Suprapubic skin (tissue), 4 donors: ENCODE measurements at places on chromosomes 6 and 20.
A peak's percentile ranks its signal among the peaks of the same experiment; 100 is the strongest.

DNA sequence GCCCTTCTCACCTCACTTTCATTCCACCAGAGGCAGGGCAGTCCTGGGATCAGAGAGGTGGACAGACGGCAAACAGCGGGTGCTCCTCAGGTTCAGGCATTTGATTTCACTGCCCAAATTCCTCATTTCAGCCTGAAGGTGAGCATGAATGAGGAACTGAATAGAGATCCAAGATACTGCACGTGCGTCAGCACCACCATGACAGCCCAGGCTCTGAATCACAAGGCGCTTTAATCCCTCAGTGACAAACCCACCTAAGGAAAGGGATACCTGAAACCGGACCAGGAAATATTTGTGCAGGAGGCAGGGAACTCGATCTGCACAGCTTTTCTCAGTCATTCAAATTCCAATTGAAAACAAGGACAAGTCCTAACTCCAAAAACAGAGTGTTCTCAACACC, 174.8 kb upstream of the HEY2 start:
- H3K4me1 ChIP-seq, result no peaks in the 10 kb centered on the region
- no peaks in the 10 kb centered on the region for H3K36me3 ChIP-seq
- no peak for DNase-seq
- no peaks in the 10 kb centered on the region for H3K27me3 ChIP-seq

DNA sequence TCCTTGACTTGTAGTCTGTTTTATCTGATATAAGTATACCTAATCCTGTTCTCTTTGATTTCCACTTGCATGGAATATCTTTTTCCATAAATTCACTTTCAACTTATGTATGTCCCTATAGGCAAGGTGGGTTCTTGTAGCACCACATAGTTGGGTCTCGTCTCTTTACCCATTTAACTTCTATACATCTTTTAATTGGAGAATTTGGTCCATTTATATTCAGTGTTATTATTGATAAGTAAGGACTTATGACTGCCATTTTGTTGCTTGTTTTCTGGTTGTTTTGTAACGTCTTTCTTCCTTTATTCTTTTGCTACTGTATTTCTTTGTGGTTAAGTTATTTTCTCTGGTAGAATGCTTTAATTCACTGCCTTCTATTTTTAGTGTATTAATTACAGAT, 14.5 kb upstream of the ZNF311 start:
- no peak overlapping the region for H3K4me3 ChIP-seq
- no peak overlapping the region for H3K27ac ChIP-seq
- peaks cover 33% of the 10 kb centered on the region for H3K27me3 ChIP-seq

DNA sequence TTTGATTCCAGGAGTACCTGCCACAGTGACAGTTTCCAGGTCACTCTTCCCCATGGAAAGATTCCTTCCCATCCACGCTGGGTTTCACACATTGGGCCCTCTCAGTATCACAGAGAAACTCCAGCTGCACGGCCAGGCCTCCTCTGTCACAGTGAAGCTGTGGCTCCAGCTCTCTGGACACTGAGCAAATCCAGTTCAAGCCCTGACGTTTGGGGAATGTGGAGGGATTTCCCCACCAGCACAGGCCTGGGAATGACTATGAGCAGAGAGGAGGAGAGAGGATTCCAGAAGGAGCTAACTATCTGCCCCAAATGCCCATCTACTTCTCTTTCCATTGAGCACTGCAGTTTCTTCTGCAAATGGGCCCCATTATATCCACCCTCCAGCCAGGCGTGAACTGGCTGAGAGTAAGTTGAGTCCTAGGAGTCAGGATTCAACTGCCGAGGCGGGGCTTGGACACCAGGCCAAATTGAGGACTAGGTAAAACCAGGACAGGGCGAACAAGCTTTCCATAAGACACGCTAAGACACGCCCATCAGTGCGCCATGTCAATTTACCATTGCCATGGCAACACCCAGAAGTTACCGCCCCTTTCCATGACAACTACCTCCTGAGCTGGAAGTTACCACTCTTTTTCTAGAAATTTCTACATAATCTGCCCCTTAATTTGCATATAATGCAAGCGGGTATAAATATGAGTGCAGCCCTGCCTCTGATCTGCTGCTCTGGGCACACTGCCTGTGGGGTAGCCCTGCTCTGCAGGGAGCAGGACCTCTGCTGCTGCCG, 9.2 kb upstream of the BNIP5 start:
- no peaks in the 10 kb centered on the region for H3K36me3 ChIP-seq
- no peak overlapping the region for H3K27ac ChIP-seq
- H3K4me1 ChIP-seq, result peaks cover 4% of the 10 kb centered on the region

DNA sequence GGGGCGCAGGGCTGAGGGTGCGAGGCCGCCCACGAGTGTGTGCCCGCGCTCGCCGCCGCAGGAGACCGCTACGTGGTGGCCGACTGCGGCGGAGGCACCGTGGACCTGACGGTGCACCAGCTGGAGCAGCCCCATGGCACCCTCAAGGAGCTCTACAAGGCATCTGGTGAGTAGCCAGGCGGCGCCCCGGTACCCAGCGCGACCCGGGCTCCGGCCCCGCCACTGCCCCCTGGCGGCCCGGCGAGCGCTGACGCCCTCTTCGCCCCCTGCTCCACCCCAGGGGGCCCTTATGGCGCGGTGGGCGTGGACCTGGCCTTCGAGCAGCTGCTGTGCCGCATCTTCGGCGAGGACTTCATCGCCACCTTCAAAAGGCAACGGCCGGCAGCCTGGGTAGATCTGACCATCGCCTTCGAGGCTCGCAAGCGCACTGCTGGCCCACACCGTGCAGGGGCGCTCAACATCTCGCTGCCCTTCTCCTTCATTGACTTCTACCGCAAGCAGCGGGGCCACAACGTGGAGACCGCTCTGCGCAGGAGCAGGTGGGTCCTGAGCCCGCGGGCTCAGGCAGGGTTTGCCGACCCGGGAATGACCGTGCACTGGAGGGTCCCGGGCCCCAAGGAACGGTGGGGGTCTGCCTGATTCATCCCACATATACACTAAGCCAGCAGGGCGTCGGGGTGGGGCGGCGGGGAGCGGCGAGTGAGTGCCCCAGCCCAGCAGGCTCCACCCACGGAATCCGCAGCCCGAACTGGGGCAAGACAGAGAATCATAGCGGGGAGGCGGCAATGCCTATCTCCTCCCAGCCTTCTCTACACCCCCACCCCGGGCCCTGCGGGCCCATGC, 17.4 kb downstream of the HSPA12B start:
- peaks cover 24% of the 10 kb centered on the region for H3K36me3 ChIP-seq
- no peak overlapping the region for H3K4me3 ChIP-seq
- peaks cover 3% of the 10 kb centered on the region for H3K27me3 ChIP-seq
- no peak for DNase-seq
- peaks cover 31% of the 10 kb centered on the region for H3K4me1 ChIP-seq
- H3K27ac ChIP-seq, result no peak overlapping the region

DNA sequence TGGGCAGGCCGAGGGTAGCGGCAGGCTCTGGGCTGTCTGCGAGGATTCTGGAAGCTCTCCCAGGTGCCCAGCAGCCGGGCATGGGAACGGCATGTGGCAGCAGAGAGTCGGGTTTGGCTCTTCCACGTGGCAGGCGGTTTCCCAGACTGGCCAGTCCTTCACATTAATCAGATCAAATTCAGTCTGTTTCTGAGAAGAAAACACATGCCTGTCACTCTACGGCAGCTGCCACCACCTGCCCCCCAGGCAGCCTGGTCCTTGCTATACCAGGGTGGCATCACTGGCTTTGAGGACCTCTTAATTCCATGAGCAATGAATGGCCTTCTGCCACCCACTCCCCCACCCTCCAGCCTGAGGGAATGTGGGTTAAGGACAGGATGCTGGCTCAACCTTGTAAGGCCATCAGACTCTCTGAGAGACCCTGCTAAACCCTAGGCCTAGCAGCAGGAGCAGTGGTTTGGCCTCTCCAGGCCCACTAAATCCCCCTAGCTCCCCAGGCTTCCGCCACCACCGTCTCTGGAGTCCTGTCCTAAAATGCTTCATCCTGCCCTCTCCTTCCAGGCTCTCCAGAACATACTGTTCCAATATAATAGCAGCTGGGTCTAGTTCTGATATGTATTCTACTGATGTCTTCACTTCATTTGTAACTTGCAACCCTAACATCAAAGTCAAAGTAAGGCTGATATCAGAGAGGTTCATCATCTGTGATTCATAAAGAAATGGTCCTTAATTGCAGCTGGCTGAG, 47.8 kb downstream of the PLCG1 start:
- H3K27ac ChIP-seq, result no peak overlapping the region
- H3K4me3 ChIP-seq, result no peak overlapping the region

GRCh38 chr20:62485062-62485700, 9.4 kb upstream of the GATA5 start:
- H3K27ac ChIP-seq, result no peak overlapping the region
- H3K27me3 ChIP-seq, result peaks cover 89% of the 10 kb centered on the region
- H3K36me3 ChIP-seq, result no peaks in the 10 kb centered on the region
- H3K4me3 ChIP-seq, result no peak overlapping the region
- no peak for DNase-seq

GRCh38 chr20:62927128-62927705, 912 bp upstream of the DIDO1 start:
- H3K4me3 ChIP-seq, result peak overlapping the region; percentile 82
- peaks cover 66% of the 10 kb centered on the region for H3K4me1 ChIP-seq
- H3K27me3 ChIP-seq, result no peaks in the 10 kb centered on the region
- H3K27ac ChIP-seq, result peak overlapping the region; percentile 98
- DNase-seq, result no peak
- no peaks in the 10 kb centered on the region for H3K36me3 ChIP-seq

GRCh38 chr6:52877168-52877567, 32.3 kb downstream of the GSTA3 start:
- peaks cover 6% of the 10 kb centered on the region for H3K4me1 ChIP-seq
- H3K4me3 ChIP-seq, result no peak overlapping the region
- H3K36me3 ChIP-seq, result no peaks in the 10 kb centered on the region
- no peaks in the 10 kb centered on the region for H3K27me3 ChIP-seq

GRCh38 chr6:43774776-43775534, 4.9 kb downstream of the VEGFA start:
- peaks cover 29% of the 10 kb centered on the region for H3K36me3 ChIP-seq
- peak overlapping the region; percentile 36 for H3K27ac ChIP-seq
- H3K4me3 ChIP-seq, result peak overlapping the region; percentile 95

DNA sequence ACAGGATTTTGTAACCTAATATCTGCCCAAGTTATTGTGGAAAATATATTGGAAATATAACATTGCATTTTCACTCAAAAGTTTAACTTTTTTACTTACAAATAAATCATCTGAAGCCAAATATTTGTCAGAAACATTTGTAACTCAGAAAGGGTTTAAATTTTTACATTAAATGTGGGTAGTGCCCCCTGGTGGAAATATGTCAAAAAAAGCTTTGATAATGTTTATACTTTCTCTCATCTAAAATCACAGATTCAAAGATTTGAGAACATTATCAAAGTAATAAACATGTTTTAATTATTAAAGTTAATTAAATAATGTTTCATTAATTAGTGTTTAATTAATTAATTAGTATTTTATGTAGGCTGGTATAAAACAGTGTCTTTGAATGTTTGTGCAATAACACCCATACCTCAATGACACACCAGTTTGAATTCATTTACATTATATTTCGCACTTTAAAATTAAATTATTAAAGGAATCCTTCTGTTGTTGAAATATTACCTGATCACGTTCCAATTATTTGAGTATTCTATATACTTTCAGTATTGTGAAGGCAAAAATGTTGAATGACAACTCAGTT, 320.1 kb upstream of the FKBP1C start:
- no peak for DNase-seq
- H3K27ac ChIP-seq, result no peak overlapping the region
- H3K4me3 ChIP-seq, result no peak overlapping the region
- H3K27me3 ChIP-seq, result no peaks in the 10 kb centered on the region
- no peaks in the 10 kb centered on the region for H3K4me1 ChIP-seq

- no peaks in the 10 kb centered on the region for H3K4me1 ChIP-seq
- no peaks in the 10 kb centered on the region for H3K27me3 ChIP-seq
- no peak for DNase-seq
Measured at GRCh38 chr6:123418071-123418470, 218.7 kb downstream of the TRDN start.

DNA sequence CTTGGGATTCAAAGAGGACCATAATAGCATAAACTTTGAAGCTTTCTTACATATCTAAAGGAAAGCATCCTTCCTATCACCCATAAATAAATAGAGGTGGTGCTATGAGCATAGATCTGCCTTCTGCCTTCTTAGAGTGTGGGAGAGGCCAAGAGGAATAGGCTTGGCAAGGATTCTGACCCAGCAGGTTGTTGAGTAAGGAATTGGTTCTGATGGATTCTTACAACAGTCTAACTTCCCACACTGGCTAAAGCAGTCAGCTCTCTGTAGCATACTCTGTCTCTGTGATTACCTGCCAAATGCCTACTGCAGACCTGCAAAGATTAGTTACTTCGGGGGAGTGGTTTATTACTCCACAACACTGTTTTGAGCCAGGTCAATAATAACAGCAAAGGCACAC, 198.0 kb upstream of the RAB32 start:
- no peak overlapping the region for H3K27ac ChIP-seq
- no peak overlapping the region for H3K4me3 ChIP-seq
- no peak for DNase-seq
- no peaks in the 10 kb centered on the region for H3K27me3 ChIP-seq
- no peaks in the 10 kb centered on the region for H3K36me3 ChIP-seq

DNA sequence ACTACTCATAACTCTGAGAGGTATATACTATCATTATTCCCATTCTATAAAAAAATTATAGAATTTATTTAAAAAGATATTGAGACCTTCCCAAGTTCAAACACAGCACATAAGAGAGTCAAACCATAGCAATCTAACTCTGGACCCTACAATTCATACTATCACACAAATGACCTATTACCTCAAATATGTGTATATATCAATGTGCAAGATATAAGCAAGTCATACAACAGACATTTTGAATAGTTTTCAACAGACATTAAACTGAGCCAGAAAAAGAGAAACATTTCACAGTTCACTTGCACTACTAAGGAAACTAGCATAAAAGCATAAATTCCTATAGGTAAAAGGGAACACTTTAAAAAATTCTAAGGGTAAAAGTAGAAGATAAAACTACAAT, 11.7 kb downstream of the PHIP start:
- no peak overlapping the region for H3K27ac ChIP-seq
- H3K36me3 ChIP-seq, result no peaks in the 10 kb centered on the region

DNA sequence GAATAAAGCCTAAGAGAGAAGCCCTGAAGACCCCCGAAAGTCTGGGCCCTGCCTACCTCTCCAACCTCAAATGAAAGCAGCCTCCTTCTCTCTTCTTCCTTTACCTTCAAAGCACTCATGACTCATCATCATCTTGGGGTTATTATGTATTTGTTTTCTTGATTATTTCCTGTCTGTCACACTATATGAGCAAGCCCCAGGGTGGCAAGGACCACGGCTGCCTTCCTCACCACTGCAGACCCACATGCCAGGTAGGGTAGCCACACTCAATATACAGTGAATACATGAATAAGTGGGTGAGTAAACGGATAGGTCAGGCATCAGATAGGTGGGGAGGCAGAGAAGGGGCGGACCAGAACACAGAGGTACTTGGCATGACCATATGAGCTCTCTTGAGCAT, 8.8 kb downstream of the WFDC3 start:
- H3K4me1 ChIP-seq, result peaks cover 66% of the 10 kb centered on the region
- DNase-seq, result no peak
- H3K27ac ChIP-seq, result peak overlapping the region; percentile 81
- H3K36me3 ChIP-seq, result no peaks in the 10 kb centered on the region
- no peak overlapping the region for H3K4me3 ChIP-seq

GRCh38 chr6:166423781-166424180, 41.0 kb upstream of the MPC1 start:
- no peak overlapping the region for H3K27ac ChIP-seq
- no peaks in the 10 kb centered on the region for H3K27me3 ChIP-seq
- no peak for DNase-seq
- no peak overlapping the region for H3K4me3 ChIP-seq
